NCI-H2081 (cell line): ENCODE measurements at places on chromosomes 2 and 18.

DNA sequence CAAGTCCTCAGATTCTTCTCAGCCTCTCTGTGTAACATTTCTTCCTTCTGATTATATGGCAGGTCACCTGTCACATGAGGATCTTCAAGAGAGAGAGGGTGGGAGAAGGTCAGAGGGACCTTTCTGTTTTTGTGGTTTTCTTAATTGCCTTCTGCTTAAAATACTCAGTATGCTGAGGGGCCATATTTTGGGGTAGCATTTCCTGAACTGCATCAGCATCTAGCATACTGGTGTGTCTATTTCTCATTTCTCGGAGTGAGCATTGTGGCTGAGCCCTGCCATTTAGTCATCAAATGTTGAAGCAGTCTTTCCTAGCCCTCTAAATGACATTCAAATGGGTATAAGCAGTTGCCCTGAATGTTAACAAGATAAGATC, 162.7 kb downstream of the MYO3B start:
- no peak for DNase-seq

DNA sequence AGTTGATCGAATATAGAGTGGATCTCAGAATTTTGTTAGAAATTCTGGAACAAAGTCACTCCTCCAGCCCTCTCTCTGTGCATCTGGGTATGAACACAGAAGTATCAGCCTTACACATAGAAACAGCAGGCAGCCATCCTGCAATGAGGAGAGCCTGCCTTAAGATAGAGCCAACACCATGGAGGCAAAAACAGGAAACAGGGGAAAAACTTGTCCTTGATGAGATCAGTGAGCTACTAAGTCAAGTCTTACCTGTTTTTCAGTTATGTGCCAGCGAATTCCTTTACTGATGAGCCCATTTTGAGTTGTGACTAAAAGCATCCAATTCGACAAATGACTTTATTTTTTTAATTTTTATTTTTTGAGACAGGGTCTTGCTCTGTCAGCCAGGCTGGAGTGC, 26.6 kb upstream of the MREG start:
- no peak for DNase-seq

- DNase-seq: no peak
Measured at GRCh38 chr18:63831080-63831788, 56.0 kb downstream of the SERPINB7 start.

DNA sequence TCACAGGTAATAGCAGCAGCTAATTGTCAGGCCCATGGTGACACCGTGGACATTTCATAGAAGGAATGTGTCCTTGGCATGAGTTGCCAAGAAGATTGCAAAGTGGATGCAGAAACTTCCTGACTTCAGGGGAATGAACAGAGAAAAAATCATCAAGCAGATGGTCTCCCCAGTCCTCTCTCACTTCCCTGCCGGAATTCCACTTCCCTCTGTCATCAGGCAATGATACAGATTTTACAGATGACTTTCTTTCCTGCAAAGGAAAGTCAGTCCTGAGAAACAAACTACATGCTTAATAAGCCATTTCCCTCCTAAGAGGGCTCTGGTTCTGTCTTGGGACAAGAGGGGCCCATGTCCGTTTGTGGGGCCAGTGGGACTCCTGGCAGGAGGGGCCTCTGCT, 45.7 kb downstream of the KCNF1 start:
- DNase-seq: no peak

GRCh38 chr2:97926946-97927345, 68.8 kb downstream of the TMEM131 start:
- DNase-seq: no peak

- DNase-seq: no peak
Measured at GRCh38 chr2:46164529-46165301, 132.5 kb upstream of the EPAS1 start.

DNA sequence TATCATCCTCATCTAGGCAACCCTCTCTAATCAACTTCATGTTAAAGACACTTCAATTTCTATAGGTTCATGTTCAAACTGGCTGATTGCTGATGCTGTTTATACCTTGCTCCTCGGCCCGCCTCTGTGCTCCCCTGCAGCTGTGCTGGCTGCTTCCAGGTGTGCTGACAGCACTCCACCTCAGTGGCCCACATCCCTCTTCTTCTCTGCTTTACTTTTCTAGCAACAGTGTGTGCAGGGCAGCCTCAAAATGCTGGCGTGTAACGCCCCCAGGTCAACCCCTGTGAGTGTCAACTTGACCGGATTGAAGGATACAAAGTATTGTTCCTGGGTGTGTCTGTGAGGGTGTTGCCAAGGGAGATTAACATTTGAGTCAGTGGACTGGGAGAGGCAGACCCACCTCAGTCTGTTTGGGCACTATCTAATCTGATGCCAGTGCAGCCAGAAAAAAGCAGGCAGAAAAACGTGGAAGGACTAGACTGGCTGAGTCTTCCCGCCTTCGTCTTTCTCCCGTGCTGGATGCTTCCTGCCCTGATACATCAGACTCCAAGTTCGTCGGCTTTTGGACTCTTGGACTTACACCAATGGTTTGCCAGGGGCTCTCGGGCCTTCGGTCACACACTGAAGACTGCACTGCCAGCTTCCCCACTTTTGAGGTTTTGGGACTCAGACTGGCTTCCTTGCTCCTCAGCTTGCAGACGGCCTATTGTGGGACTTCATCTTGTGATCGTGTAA, 94.7 kb downstream of the COL6A3 start:
- DNase-seq: no peak

DNA sequence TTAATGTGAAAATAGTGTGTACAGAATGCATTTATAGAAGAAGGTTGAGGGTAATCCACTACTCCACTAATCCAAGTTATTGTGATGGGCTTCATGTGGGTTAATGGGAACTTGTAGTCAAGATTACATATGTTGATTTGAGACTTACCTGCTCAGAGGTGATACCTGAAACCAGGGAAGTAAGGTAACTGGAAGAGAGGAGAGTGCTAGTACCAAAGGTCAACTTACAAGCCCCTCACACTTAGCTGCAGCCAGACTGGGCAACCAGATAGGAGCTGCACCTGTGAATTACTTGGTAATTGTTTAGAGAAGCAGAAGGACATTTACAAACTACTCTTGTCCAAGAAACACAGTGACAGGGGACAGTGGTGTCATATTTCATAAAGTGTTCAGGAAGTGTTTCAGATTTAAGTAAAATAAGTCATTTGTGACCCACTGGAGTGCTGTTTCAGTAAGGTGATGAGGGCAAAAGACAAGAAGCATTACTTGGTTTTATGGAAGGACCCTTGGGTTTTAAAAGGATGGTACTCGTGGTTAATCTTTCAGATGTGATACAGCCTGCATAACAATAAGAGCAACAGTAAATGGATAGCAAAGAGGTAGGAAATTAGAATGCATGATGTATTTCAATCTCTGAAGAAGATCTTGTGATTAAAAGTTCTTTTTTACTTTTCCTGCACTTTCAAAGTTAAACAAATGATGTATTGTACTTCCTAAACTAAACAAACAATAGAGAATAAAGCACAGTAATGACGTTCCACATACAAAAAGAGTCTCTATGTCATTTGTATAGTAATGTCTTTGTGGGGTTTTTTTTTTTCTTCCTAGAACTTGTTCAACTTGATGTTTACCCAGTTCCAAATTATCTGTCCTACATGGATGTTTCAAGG, 189.3 kb downstream of the PHLPP1 start:
- DNase-seq: no peak

GRCh38 chr2:64541547-64541946, 17.4 kb downstream of the AFTPH start:
- DNase-seq: no peak

DNA sequence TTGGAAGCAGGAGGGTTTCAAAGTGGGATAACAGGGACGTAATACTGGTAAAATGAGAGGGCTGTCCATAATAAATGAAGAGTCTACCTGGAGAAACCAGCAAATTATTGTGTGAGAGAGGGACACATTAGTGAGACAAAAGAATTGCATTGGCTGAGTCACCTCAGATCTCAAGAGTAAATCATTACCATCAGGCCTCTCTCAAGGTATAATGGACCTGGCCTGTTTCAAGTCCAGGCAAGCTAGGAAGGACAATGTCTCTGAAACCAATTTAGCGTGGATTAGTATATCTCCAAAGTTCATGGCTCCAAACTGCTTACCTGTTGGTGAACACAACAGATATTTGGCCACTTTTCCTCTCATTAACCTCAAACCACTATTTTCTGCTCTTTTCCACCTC, 471.4 kb downstream of the CMPK2 start:
- no peak for DNase-seq

- no peak for DNase-seq
Measured at GRCh38 chr2:202165945-202166344, 72.5 kb downstream of the SUMO1 start.

- no peak for DNase-seq
Measured at GRCh38 chr2:113192459-113193100, 18.8 kb downstream of the PSD4 start.

GRCh38 chr2:219230059-219230540, 494 bp downstream of the ANKZF1 start:
- peak; percentile 28 for DNase-seq

- DNase-seq: no peak
Measured at GRCh38 chr2:102058293-102058833, 66.6 kb downstream of the IL1R2 start.

DNA sequence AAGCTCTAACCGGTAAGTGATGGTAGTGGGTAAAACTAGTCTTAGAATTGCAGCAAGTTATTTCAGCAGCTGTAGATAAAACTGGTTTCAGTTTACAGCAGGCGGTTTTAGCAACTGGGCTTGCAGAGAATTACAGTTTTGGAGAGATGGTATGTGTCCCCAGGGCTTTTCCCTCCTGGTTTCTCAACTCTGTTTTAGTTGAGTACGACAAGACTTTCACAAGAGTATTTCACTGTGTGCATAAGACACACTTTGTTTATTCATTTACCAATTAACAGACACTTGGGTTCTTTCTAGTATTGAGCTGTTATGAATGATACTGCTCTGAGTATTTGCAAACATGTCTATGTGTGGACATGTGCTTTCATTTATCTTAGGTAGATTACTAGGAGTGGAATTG, 65.6 kb upstream of the RFX8 start:
- no peak for DNase-seq

GRCh38 chr2:107380912-107381311, 445.8 kb upstream of the RGPD4 start:
- DNase-seq: no peak

DNA sequence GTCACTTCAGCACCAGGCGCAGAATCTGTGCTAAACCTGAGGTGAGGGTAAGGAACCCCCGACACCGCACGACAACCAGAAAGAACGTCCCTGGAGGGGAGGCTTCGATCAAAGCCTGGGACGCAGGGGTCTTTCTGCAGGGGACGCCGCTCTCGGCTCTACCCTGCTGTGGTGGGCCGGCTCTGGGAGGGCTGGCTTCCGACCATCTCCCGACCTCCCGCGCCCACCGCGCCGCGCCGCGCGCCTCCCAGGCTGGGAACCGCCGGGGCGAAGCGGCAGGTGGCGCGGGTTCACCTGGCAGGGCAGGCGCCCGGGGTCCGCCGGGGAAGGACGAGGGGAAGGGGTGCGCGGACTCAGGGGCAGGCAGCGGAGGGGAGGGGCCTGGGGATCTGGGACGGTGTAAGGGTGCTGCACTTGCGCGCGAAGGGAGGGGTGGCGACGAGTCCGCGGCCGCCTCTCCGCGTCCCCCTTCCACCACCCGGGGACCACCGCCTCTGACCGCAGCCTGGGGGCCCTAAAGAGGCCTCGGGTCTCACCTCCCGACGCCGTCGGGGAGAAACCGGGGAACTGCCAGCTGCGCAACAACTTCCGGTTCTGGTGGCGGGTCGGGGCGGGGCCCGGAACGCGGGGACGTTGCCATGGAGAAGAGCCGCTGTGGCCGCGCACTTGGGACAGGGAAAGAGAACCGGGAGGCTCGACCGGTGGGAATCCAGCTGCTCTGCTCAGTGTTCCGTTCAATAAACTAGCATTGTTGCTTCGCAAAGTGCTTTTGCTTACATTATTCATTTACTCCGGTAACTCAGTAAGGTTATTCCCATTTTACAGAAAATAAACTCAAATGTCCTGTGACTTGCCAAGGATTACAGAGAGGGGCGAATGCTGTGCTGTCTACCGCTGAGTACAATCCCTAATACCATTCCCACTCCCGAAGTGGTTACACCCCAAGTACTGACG, at the start of gene ZNF396:
TSS of gene ZNF396 (minus strand) at position 596 of the 954 bp plus-strand sequence. CDS start 3,045 bp downstream, outside the sequence.
- peak; percentile 69 for DNase-seq

- peak; percentile 45 for DNase-seq
Measured at GRCh38 chr2:19369341-19369955, 11.0 kb upstream of the OSR1 start.

DNA sequence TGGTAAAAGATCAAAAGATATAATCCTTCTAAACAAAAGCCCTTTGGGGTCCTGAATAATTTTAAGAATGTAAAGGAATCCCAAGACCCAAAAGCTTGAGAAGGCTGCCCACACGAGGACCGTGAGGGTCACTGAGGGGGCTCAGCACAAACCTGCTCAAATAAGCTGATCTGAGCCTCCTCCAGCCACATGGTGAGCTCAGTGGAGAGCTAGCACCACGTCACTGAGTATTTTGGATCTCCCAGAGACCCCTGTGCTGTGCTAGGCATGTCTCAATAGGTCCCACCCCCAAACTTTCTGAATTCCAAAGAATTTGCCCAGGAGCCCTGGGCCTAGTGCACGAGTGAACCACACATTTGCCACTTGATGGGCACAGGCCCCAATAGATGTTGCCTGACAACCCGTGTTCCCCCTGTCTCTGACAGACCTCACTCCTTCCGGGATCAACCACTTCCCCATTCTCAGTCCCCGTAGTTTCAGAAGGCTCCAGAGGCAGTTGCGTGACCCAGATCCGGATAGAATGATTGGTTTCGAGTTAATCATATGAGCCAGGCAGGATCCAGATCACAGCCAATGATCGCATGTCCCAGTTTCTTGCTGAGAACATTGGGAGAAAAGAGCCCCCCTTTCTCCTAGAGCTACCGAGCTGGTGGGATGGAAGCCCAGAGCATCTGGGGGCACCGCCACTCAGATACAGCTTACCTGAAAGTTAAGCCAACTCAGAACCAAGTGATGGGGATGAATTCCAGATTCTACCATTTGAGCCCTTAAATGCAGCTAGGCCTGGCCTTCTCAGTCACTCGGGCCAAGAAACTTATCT, 203.8 kb downstream of the TNS1 start:
- DNase-seq: no peak

DNA sequence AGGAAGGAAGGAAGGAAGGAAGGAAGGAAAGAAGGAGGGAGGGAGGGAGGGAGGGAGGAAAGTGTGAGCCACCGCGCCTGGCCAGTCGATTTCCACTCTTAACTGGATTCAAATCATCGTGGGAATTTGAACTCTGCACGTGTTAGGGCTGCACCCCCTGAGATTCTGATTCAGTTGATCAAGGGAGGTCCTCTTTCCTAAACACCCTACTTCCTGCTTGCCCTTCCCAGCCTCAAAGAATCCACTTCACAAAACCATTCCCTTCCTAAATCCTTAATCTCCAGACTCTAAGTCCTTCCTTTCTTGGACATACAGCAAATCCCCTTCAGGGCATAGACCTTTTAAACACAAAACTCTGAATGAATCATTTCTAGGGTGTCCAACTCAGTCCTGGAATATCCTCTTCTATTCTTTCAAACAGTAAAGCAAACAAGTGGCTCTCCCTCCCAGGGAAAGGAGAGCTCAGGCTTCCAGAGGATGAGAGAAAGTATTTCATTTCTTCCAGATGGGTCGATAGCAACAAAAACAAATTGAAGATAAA, 68.2 kb upstream of the MBOAT2 start:
- DNase-seq: no peak
